A673 (cell line): ENCODE measurements at places on chromosomes 2 and 18. TPM values are rescaled to one million over a fixed set of nuclear protein-coding genes. Genes with fewer than 3 reads are reported as not detected.
A peak's percentile ranks its signal among the peaks of the same experiment; 100 is the strongest.

DNA sequence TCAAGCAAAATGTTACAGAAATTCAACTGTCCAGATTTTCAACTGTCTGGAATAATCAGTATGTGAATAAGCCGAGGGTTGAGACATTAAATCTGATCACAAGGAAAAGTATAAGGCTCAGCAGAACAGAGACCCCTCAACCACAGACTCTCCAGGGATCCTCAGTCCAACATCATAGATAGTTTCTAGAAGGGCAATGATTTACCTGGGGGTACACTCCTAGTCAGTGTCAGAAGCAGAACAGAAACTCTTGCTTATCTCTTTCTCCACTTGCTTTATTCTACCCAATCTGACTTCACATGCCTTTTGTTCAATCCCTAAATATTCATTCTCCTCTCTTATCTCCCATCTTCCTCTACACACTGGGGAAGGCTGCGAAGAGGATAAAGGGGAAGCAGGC lies 36.4 kb downstream of the ICOS start:
- H3K27ac ChIP-seq: no peak overlapping the region
- no peaks in the 10 kb centered on the region for H3K4me1 ChIP-seq
- no peaks in the 10 kb centered on the region for H3K36me3 ChIP-seq
- H3K27me3 ChIP-seq: peaks cover 9% of the 10 kb centered on the region
- no peak for DNase-seq

- no peak overlapping the region for H3K4me3 ChIP-seq
- H3K4me1 ChIP-seq: peaks cover 6% of the 10 kb centered on the region
- H3K27ac ChIP-seq: no peak overlapping the region
- H3K36me3 ChIP-seq: no peaks in the 10 kb centered on the region
- H3K27me3 ChIP-seq: no peaks in the 10 kb centered on the region
These were observed 21.7 kb downstream of the KIAA1328 start for GRCh38 chr18:36850527-36851201.

DNA sequence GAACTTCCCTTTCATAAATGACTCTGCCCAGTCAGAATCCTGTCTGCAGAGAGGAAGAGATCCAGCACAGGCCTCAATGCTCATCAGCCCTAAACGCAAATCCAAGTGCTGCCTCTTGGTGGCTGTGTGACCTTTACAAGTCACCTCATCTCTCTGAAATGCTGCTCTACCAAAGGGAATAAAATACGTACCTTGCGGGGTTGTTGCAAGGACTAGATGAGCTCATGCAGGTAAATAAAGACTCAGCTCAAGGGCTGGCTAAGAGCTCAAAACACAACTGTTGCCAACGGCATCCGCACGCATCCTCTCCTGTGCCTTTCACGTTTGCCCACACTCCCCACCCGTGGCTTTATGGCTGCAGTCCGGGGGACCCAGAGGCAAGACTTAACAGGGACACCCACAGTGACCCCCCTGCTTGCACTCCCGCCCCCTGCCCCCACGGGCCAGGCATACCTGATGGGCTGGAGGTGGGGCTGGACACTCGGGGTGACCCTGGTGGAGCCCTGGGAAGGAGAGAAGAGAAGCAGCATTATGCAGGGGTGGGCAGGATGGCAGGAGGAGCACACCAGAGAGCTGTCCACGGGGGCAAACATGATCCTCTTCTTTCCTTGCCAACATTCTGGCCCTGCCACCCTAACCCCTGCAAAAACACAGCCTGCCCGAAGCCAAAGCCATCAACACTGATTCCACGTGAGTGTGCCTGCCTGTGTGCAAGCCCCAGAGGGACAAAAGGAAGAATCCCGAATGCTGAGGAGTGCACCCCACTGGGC lies 102.6 kb downstream of the TNS1 start:
- H3K4me3 ChIP-seq: no peak overlapping the region
- no peak overlapping the region for H3K27ac ChIP-seq

DNA sequence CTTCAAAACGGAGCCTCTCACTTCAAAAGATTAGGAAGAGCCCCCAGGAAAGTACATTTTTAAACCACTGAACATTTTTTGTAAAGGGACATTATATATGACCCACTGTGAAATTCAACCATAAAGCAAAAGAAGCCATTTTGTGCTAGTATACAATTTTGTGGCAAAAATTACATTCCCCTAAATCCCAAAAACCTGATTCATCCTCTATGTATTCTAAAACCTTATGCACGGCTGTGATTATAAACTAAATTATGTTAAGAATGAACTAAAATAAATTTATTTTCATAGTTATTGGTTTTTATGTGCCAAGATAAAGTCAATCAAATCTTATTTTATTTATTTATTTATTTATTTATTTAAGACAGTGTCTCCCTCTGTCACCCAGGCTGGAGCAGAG lies 48.5 kb downstream of the RTN4 start:
- peaks cover 67% of the 10 kb centered on the region for H3K4me1 ChIP-seq
- H3K27me3 ChIP-seq: no peaks in the 10 kb centered on the region
- peak overlapping the region; percentile 7 for H3K27ac ChIP-seq
- no peak overlapping the region for H3K4me3 ChIP-seq

- H3K27ac ChIP-seq: no peak overlapping the region
- no peaks in the 10 kb centered on the region for H3K27me3 ChIP-seq
- H3K36me3 ChIP-seq: no peaks in the 10 kb centered on the region
- DNase-seq: no peak
These were observed 235.0 kb downstream of the MBD5 start for GRCh38 chr2:148255929-148256328.

DNA sequence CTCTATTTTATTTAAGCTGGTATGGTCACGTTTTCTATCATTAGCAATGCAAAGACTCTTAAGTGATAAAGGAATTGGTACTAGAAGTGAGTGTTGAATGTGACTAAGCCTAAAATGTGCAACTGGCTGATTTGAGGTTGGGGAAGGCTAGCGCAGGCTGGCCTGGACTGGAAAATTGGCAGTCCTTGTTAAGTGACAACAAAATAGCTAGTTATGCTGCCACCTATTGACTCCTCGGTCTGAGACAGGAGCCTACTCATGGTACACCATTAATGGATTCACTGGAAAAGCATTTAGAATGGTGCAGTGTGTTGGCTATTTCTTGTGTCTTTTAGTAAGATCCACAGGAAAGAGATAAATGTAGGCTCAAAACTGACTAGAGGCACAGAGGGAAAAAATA lies 5.7 kb upstream of the WIPF1 start:
- no peaks in the 10 kb centered on the region for H3K27me3 ChIP-seq
- peak; percentile 55 for DNase-seq
- H3K4me3 ChIP-seq: no peak overlapping the region
- no peaks in the 10 kb centered on the region for H3K4me1 ChIP-seq
- no peak overlapping the region for H3K27ac ChIP-seq
- H3K36me3 ChIP-seq: no peaks in the 10 kb centered on the region

DNA sequence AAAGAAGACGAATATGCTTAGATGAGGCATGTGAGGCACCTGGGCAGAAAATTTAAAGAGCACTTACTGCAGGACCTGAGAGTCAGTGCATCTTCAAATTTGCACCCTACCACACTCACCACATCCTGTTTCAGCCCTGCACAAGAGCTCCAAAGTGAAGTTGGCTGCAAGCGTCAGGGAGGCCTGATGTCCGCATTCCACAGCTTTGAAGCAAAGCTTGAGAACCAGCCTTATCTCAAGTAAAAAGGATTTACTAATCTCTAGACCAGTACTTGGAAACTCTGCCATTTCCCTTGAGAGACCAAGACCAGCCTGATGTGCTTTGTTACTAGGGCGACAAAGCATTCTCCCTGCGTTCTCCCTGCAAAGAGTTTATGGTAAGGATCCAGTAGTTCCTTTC lies 3.4 kb upstream of the ASNSD1 start:
- H3K36me3 ChIP-seq: no peaks in the 10 kb centered on the region
- no peaks in the 10 kb centered on the region for H3K27me3 ChIP-seq
- DNase-seq: no peak

GRCh38 chr18:47387864-47388263 lies 136.4 kb upstream of the SKOR2 start:
- no peak for DNase-seq
- H3K4me1 ChIP-seq: no peaks in the 10 kb centered on the region
- H3K4me3 ChIP-seq: no peak overlapping the region

GRCh38 chr2:226828191-226828590 lies 7.7 kb upstream of the RHBDD1 start:
- H3K27ac ChIP-seq: no peak overlapping the region
- H3K4me3 ChIP-seq: no peak overlapping the region
- no peaks in the 10 kb centered on the region for H3K4me1 ChIP-seq
- DNase-seq: no peak

- H3K27ac ChIP-seq: no peak overlapping the region
- peaks cover 14% of the 10 kb centered on the region for H3K4me1 ChIP-seq
- H3K36me3 ChIP-seq: no peaks in the 10 kb centered on the region
- no peak overlapping the region for H3K4me3 ChIP-seq
- no peaks in the 10 kb centered on the region for H3K27me3 ChIP-seq
These were observed 122.1 kb downstream of the ACAA2 start for GRCh38 chr18:49691177-49691608.

- H3K27ac ChIP-seq: peak overlapping the region; percentile 22
- H3K4me1 ChIP-seq: peaks cover 12% of the 10 kb centered on the region
- H3K4me3 ChIP-seq: no peak overlapping the region
- DNase-seq: peak; percentile 59
- H3K27me3 ChIP-seq: no peaks in the 10 kb centered on the region
These were observed 59.8 kb downstream of the SNTG2 start for GRCh38 chr2:1010415-1010930.

DNA sequence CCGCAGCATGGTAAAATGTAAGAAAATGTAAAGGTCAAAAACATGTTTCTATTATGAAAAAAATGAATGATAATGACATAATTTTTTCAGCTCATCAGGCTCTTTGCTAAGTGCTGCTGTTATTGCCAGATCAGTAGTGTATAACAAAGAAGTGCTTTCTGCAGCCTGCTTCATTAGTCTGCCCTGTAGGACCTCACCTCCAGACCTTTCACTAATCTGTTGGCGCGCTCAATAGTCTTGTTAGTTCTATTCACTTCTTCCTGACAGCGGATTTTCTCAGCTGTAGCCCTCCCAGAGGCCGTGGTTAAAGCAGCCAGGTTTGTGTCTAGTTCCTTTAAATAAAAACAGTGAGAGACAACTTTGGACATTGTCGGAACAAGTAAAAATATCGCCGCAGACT lies 97.7 kb downstream of the CDCA7 start:
- DNase-seq: no peak
- no peaks in the 10 kb centered on the region for H3K36me3 ChIP-seq
- H3K27me3 ChIP-seq: peaks cover 14% of the 10 kb centered on the region

GRCh38 chr2:79580175-79580574 lies 67.3 kb downstream of the CTNNA2 start:
- peak; percentile 5 for DNase-seq
- H3K4me1 ChIP-seq: no peaks in the 10 kb centered on the region
- H3K4me3 ChIP-seq: no peak overlapping the region

- no peak overlapping the region for H3K27ac ChIP-seq
- peaks cover 26% of the 10 kb centered on the region for H3K27me3 ChIP-seq
- no peak for DNase-seq
- no peak overlapping the region for H3K4me3 ChIP-seq
- H3K36me3 ChIP-seq: no peaks in the 10 kb centered on the region
These were observed 762.2 kb upstream of the HS6ST1 start for GRCh38 chr2:129080715-129081476.

DNA sequence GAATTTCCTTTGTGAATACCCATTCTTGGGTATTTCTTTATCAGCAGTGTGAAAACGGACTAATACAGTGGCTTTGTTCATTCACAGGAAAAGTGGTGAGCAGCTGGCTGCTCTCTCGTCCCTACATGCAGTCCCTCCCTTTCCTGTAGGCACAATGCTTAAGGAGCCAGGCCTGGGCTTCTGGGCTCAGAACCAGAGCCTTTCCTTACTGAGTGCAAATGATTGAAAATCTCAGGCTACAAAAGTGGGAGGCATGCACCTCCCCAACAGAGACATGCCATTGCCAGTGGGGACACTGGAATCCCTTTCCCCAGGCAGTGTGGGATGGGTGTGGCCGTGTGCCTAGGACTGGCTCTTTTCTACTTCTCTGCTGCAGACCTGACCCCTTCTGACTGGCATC lies 61.3 kb downstream of the MCFD2 start:
- no peak for DNase-seq
- no peak overlapping the region for H3K4me3 ChIP-seq
- peaks cover 16% of the 10 kb centered on the region for H3K4me1 ChIP-seq
- H3K36me3 ChIP-seq: no peaks in the 10 kb centered on the region

DNA sequence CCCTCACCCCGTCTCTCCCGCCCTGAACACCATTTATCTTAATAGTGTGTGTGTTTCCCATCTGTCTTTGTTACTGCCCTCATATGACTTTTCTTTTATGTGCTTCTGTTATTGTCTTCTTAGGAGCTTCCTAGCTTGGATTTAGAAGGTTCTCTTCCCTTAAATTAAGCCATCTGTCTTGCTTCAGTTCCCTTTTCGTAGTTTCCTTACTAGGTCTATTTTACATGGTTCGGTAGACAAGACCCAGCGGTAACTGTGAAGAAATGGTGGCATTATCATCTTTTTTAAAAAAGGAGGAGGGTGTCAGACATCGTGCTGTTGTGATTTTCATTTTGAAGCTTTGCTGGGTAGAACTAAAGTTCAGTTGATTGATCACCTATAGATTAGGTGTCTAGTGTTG lies 10.3 kb downstream of the NCK2 start:
- no peaks in the 10 kb centered on the region for H3K27me3 ChIP-seq
- H3K4me1 ChIP-seq: no peaks in the 10 kb centered on the region
- no peaks in the 10 kb centered on the region for H3K36me3 ChIP-seq
- no peak for DNase-seq
- H3K4me3 ChIP-seq: no peak overlapping the region

DNA sequence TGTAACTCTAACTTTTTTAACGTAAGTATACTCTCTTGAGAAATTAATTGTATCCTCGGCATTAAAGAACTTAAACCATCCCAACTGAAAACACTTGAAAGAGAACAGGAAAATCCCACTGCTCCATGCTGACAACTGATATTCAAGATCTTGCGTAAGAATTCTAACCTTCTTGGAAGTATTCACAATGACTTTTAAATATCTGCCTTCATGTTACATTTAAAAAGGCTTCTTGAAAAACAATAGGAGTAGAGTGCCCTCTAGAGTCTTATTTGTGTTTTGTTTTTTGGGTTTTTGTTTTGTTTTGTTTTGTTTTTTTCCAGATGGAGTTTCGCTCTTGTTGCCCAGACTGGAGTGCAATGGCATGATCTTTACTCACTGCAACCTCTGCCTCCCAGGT lies 65.4 kb upstream of the DNAJC10 start:
- H3K4me1 ChIP-seq: peaks cover 17% of the 10 kb centered on the region
- H3K27me3 ChIP-seq: no peaks in the 10 kb centered on the region
- H3K36me3 ChIP-seq: no peaks in the 10 kb centered on the region
- H3K4me3 ChIP-seq: no peak overlapping the region

DNA sequence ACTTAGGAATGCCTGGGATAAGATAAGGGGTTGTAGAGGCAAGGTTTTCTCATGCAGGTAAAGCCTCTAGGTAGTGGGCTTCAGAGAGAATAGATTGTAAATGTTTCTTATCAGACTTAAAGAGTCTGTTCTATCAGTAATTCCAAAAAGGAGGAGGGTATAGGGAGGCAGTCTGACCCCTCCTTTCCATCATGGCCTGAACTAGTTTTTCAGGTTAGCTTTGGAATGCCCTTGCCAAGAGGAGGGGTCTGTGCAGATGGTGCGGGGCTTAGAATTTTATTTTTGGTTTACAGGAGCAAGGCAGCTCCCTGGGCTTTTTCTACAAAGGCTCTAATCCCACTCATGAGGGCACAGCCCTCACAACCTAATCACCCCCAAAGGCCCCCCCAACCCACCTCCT lies 135.0 kb downstream of the B3GNT2 start:
- no peaks in the 10 kb centered on the region for H3K36me3 ChIP-seq
- H3K4me3 ChIP-seq: no peak overlapping the region
- no peaks in the 10 kb centered on the region for H3K27me3 ChIP-seq
- no peaks in the 10 kb centered on the region for H3K4me1 ChIP-seq
- DNase-seq: no peak

POTEI gene
- not detected in 2 replicates for total RNA-seq

POMC gene
- total RNA-seq: not detected in 2 replicates

ALPI gene
- not detected in 2 replicates for total RNA-seq

SNORC gene
- 4.6 and 4.7 TPM in 2 replicates for total RNA-seq

STEAP3 gene
- total RNA-seq: 19.3 and 20.3 TPM in 2 replicates

CFAP221 gene
- 1.1 and 1.5 TPM in 2 replicates for total RNA-seq
